Activated naive CD4-positive, alpha-beta T cell treated with Interleukin-2 at 50 U/mL for 16 hours (primary cell): ENCODE measurements at places on chromosomes 3 and 15.

GRCh38 chr15:99632521-99632920 is 66.7 kb downstream of the MEF2A start:
- no peak for DNase-seq

- DNase-seq = peak; percentile 72
Observed at GRCh38 chr15:63892794-63893441, 59.2 kb upstream of the HERC1 start.

GRCh38 chr15:88912500-88912921 is 668 bp downstream of the MFGE8 start:
- no peak for DNase-seq

- no peak for DNase-seq
Observed at GRCh38 chr3:161265916-161266571, 44.9 kb downstream of the NMD3 start.

DNA sequence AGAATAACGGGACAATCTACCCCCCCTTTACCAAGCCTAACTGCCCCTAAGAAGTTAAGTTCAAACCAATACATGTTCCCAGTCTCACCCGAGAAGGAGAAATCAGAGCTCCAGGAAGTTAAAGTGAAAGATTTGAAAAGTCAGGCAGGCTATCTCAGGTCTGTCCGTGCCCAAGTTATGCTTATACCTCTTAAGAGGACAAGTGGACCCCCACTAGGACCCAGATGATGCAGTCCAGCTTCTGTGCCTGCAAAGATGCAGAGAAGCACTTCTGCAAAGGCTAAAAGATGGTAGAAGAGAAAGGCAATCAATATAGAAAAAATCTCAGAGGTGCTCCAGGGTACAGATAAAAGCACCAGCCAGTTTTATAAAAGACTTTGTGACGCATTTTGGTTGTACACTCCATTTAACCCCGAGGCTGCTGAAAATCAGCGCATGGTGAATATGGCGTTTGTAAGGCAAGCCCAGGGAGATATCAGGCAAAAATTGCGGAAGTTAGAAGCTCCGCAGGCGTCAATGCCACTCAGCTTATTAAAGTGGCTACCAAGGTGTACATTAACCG is 9.8 kb upstream of the SLC9C1 start:
- no peak for DNase-seq

GRCh38 chr3:56903231-56903782 is 101.6 kb upstream of the ARHGEF3 start:
- DNase-seq = no peak

DNA sequence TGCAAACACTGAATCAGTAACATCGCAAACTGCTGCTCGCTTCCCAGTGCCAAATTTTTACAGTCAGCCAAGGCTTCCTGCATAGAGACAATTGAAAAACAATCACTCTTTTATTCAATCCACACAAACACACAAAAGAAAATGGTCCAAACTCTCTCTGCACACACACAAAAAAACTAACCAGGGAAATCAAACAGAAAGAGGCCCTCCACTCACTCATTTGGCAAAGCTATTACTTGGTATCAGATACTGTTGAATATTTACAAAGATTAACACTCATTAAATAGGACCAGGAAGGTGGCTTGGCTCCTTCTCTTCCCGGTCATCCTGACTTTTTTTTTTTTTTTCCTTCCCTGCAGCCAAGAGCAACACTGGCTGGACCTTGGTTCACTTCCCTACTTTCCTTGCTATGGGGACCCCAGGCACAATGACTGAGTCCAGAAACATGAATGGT is 62.4 kb upstream of the SPATA12 start:
- DNase-seq = no peak

DNA sequence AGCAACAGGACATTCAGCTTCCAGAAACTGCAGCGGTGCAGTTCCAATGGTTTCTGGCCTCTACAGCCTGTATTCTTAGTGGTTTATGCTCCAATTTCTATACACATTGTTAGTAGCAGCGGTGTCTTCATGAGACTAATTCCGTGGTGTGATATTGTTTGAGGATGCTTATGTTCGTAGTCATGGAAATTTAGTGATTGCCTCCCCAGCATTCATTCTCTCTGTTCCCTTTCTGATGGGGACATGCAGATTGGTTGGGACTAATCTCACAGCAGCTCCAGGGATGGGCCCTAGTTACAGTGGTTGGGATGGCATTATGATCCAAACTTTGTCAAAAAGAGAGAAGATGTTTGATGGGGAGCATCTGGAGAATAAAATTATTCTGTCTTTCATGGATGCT is 208.6 kb downstream of the CD47 start:
- DNase-seq = no peak

GRCh38 chr3:118948146-118948545 is 86.5 kb downstream of the IGSF11 start:
- DNase-seq = no peak

DNA sequence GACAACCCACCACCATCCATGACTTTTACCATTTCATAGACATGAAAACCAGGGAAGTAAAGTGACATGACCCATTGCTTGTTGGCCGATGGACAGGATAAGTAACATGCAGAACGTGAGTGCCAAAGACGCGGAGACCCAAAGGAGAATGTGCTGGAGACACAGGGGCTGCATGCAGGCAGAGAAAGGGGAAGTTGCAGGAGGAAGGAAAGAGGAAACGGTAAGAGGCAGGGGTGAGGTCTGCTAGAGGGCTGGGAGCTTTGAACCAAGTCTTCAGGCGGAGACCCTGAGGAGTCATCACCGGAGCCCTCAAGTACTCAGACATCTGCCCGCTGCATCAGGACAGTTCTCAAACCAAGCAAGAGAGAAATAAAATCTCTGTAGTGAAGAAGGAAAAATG is 34.9 kb downstream of the MAGEF1 start:
- no peak for DNase-seq

- no peak for DNase-seq
Observed at GRCh38 chr3:46607603-46608028, 4.7 kb upstream of the FAM240A start.

GRCh38 chr15:39432912-39433348 is 147.9 kb upstream of the THBS1 start:
- DNase-seq = no peak

DNA sequence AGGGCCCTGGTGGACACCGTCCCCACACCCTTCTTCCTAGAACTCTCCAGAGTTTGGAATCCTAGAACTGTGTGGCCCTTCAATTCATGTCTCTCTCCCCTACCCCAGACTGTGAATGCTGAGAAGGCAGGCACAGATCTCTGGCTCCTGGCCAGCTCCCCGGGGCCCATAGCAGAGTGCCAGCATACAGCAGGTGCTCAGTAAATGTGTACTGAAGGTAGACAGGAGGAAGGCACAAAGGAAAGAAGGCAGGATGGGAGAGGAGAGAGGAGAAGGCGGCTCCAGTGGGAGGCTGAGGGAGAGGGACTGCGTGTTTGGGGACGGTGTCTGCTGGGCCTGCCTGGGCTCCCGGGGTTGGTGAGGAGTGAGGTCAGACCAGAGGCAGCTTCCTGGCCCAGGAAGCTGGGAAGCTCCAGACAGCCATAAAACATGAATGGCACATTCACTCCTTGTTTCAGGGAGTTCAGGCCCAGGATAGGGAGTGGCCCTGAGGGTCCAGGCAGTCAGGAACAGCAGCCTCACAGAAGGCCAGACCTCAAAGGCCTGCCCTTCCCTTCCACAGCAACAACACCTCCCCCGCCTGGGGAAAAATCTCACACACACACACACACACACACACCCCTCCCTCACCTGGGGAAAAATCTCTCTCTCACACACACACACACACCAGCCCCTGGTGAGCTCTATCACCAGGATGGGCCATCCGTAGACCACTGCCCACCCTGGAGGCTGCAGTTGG is 137.1 kb upstream of the PRR20G start:
- DNase-seq = no peak

- DNase-seq = no peak
Observed at GRCh38 chr15:44015545-44016305, 179.3 kb downstream of the FRMD5 start.

- DNase-seq = no peak
Observed at GRCh38 chr15:59376733-59377132, 4.1 kb upstream of the MYO1E start.
